ENCODE measurements at places on chromosomes 16 and 17.

DNA sequence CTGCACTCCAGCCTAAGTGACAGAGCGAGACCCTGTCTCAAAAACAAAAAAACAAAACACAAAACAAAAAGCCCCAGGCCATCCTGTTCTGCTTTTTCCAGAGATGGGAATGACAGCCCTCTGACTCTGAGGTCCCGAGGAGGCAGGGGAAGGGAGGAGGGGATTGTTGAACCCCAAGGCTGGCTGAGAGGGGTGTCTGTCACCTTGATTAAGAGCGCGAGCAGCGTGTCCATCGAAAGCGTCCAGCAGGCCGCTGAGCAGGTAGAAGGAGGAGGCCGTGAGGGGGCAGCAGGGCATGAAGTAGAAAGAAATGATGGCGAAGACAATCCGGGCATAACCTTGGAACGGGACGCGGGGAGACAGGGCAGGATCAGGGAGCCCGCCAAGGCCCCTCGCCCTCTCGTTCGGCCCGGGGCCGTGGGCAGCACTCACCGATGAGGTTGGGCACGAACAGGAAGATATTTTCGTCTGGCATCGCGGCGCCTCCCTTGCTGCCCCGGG lies 593 bp downstream of the CDIPT start:
- DNase-seq = peak; percentile 56

DNA sequence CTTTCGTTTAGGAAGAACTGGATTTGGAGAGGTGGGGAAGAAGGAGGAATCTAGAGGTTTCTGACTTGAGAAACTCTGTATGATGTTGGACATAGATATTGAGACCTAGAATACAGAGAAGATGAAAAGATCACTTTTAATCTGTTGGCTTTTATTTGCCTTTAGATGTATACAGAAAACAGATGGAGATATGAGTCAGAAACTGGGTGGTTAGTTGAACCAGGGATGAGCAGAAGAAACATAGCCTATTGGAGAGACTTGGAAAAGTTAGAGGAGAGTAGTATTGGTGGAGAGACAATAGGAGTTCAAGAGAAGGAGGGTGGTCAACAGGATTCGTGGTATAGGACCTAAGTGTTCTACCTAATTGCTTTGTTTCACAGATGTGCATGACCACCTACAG lies 5.1 kb downstream of the PHAF1 start:
- no peak for DNase-seq

DNA sequence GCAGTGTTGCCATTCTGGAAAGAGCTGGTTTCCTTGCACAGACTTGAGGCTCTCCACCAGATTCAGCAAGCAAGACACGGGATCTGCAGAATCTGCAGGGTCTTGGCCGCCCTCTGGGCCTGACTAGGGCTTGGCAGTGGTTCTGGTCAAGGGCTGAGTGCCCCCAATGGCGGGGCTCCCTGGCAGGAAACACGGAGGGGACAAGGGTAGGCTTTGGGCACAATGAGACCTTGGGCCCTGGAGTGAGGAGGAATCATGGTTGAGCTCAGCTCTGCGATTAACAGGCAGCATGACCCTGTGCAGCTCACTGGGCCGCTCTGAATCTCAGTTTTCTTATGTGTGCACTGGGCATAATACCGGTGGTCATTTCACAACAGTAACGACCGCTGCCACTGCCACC lies 249.9 kb downstream of the GSG1L start:
- DNase-seq = no peak

DNA sequence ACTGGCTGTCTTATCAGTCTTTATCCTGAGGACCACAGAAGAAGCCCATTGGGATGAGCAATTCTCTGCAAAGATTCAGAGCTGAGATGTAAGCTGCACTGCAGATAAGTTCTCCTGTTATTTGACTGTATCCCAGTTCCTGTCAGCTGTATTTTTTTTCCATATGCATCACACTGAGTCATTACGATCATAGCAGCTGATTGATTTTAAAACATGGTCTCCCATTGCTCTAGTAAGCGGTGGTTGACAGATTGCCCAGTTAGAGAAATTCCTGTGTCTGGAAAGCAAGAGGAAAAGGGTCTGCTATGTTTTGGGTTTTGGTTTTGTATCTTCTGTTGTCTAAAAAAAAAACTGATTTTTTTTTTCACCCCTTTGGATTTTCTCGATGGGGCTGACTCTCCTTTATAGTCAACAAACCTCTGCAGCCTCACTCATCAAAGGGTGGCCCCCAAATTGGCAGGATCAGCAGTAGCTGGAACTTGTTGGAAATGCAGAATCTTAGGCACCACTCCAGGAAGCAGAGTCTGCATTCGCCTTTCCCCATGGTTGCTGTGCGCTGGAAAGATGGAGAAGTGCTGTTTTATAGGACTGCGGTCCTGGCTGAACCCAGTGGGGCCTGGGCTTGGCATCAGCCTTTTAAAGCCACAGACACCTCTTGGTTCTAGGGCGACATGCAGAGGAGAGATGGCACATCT lies 220.1 kb upstream of the MPHOSPH6 start:
- no peak for DNase-seq

GRCh38 chr16:17476414-17477259 lies 5.9 kb upstream of the XYLT1 start:
- no peak for DNase-seq

DNA sequence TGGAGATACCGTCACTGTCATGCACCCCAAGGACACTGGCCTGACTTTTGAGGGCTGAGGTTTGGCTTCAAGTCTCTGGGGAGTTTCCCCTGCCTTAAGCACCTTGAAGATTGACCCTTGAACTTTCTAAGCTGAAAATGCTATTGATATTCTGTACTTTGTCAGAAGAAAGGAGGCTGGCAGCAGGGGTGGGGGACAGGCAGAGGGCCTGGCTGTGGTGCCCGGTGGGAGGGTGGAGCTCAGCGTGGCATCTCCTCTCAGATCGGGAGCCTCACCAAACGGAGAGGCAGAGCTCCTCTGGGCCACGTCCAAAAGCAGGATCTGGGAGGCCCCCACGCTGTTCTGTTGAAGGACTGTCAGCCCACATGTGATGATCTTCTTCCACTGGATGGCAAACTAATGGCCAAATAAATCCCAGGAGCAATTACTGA lies 305.2 kb upstream of the IRX3 start:
- no peak for DNase-seq

DNA sequence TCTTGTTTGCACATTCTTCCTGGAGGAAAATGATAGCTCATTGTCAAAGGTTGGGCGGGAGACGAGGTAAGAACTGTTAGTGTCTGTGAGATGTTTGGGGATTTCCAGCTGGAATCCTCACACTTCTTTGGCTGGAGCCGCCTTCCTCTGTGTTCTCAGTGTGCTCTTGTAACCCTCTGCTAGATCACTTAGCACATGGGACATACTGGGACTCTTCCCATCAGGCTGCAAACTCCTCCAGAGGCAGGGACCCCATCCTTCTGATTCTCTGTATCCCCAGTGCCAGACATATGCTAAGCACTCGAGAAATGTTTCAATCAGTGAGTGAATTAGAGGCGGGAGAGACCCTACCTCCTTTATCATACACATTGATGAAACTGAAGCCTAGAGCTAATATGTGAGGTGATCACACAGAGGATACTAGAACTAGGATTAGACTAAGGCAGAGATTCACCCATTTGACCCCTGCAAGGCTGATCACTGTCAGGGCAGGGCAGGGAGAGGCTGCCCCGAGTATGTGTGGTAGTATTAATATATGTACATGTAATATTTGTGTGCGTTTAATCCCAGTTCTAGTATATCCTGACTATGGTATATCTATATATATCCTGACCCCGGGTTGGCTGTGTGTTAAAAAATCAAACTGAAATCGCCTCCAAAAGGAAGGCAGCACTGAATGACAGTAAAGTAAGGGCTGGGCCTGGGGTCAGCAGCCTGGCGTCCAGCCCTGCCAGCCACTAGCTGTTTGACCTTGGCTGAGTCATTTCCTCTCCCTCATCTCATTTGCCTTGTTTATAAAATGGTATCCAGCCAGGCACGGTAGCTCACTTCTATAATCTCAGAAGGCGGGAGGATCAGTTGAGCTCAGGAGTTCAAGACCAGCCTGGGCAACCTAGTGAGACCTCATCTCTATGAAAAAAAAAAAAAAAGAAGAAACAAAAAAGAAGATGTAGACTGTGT lies 75.5 kb upstream of the TBX2 start:
- no peak for DNase-seq
